ENCODE measurements at places on chromosomes 12 and 14. TPM values are rescaled to one million over a fixed set of nuclear protein-coding genes. Genes with fewer than 3 reads are reported as not detected.

NR4A1 gene
- total RNA-seq, result 3.4 TPM

NANOG gene
- total RNA-seq, result not detected

DNA sequence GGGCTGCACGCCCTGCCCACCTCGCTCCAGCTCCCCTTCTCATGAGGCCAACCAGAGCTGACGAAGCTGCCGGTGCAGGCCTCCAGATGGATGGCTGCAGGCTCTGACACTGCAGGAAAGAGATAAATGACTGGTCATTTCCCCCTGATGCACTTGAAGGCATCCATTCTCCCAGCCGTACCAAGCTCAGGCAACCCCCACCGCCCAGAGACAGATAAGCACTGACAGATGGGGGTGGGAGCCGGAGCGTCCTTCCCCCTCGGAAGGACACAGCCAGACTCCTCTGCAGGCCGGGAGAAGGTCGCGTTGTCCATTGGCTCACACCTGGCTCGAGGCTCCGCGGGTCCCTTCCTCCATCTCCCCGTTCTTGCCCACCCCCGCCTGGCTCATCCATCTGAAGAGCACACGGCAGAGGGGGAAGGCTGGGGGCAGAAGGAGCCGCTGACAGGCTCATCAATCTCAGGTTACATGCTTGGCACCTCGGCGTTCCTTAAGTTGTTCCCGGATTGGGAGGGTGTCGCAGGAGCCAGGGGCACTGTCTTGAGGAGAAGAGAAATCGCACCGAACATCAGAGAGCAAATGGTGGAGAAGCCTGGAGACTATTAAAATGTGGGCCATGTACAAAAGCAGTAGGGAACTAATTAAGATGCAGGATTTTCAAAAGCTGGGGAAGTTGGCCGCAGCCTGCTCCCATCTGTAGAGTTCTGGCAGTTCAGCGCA is 151.6 kb downstream of the DPF3 start:
- H3K27me3 ChIP-seq, result peaks cover 4% of the 10 kb centered on the region
- no peak for DNase-seq
- no peaks in the 10 kb centered on the region for H3K36me3 ChIP-seq
- H3K27ac ChIP-seq, result no peak overlapping the region

DNA sequence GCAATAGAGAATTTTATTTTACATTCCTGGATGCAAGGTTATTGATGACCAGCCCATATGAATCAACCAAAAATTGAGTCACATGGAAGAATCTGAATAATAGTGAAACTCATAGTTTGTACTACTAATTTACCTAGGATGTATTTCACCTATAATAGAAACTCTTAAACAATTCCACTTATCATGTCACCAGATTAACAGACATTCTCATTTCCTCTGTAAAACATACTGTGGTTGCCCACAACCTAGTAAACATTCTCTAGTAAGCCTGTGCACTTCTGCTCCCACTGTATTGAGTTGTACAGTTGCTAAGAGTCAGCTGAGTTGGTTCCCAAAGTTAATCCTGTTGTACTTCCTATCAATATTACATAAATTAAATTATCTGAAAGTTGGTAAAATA is 196.6 kb upstream of the TMTC1 start:
- H3K27me3 ChIP-seq, result no peaks in the 10 kb centered on the region
- no peak overlapping the region for H3K4me3 ChIP-seq
- DNase-seq, result no peak
- H3K36me3 ChIP-seq, result no peaks in the 10 kb centered on the region
- no peaks in the 10 kb centered on the region for H3K4me1 ChIP-seq

DNA sequence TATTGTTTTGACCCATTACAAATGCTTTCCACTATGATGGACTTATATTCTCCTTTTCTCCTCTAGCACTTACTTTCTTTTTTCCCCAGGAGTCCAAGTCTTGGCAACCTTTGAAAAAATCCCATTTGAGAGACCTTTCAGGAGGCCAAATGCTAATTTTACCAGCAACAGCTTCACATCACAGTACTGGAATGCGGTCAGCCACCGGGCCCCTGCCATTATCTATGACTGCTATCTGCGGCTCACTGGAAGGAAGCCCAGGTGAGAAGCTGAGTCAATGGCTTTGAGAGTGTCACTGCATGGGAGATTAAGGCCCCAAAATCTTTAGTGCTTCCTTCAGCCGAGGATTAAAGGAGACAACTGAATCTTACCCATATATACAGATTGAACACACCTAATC is 64.2 kb downstream of the ERGIC2 start:
- no peak overlapping the region for H3K27ac ChIP-seq
- no peaks in the 10 kb centered on the region for H3K4me1 ChIP-seq
- H3K36me3 ChIP-seq, result no peaks in the 10 kb centered on the region
- DNase-seq, result no peak

DNA sequence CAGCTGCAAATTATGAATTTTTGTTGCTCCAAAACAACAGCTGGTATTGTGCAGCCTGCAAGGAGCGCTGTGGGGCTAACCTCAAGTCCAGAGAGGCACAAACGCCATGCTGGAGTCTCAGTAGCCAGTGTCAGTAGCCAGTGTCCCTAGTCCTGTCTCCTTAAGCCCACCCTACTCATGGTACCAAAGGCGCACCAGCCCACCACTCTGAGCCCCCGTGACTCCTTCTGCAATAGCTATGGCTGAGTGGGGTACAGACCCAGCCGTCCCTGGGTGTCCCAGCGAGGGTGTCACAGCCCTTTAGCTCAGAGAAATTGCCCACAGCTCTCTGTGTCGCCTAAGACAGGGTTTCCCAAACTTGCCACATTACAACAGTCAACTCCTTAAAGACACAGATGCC is 65.2 kb downstream of the ARL6IP4 start:
- H3K27me3 ChIP-seq, result no peaks in the 10 kb centered on the region
- H3K27ac ChIP-seq, result peak overlapping the region; percentile 28
- H3K4me1 ChIP-seq, result peaks cover 70% of the 10 kb centered on the region
- DNase-seq, result no peak
- H3K36me3 ChIP-seq, result no peaks in the 10 kb centered on the region
- H3K4me3 ChIP-seq, result no peak overlapping the region

- no peaks in the 10 kb centered on the region for H3K36me3 ChIP-seq
- H3K4me1 ChIP-seq, result no peaks in the 10 kb centered on the region
- no peak overlapping the region for H3K4me3 ChIP-seq
- H3K27ac ChIP-seq, result peak overlapping the region; percentile 51
- no peak for DNase-seq
These were observed 340.4 kb downstream of the RAD51B start for GRCh38 chr14:68159701-68160633.

DNA sequence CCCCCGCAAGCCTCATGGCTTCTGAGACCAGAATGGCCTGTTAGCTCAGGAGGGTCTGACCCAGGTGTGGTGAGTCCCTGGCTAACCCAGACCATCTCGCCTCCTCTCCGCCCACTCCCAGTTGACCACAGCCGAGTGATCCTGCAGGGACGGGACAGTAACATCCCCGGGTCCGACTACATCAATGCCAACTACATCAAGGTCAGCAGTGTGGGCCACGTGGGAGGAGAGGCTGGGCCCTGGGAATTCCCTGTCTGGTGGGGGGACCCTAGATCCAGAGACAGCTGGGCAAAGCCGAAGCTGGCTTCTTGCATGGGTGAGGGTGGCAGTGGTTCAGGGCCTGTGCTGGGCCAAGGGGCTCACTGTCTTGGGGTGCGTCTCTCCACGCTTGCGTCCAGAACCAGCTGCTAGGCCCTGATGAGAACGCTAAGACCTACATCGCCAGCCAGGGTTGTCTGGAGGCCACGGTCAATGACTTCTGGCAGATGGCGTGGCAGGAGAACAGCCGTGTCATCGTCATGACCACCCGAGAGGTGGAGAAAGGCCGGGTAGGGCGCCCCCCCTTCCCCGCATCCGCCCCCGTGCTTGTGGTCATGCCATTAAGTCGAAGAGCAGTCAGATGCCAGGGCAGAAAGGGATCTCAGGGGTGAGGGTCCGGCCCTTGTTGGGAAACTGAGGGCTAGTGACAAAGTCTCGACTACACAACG is 5.0 kb downstream of the PTPN6 start:
- H3K27ac ChIP-seq, result peak overlapping the region; percentile 29
- no peak for DNase-seq
- H3K27me3 ChIP-seq, result no peaks in the 10 kb centered on the region
- no peaks in the 10 kb centered on the region for H3K36me3 ChIP-seq
- no peak overlapping the region for H3K4me3 ChIP-seq
- H3K4me1 ChIP-seq, result peaks cover 20% of the 10 kb centered on the region

GRCh38 chr14:30907659-30908057 is 33.3 kb downstream of the COCH start:
- no peak overlapping the region for H3K27ac ChIP-seq
- DNase-seq, result no peak
- no peaks in the 10 kb centered on the region for H3K36me3 ChIP-seq
- H3K4me1 ChIP-seq, result no peaks in the 10 kb centered on the region

DNA sequence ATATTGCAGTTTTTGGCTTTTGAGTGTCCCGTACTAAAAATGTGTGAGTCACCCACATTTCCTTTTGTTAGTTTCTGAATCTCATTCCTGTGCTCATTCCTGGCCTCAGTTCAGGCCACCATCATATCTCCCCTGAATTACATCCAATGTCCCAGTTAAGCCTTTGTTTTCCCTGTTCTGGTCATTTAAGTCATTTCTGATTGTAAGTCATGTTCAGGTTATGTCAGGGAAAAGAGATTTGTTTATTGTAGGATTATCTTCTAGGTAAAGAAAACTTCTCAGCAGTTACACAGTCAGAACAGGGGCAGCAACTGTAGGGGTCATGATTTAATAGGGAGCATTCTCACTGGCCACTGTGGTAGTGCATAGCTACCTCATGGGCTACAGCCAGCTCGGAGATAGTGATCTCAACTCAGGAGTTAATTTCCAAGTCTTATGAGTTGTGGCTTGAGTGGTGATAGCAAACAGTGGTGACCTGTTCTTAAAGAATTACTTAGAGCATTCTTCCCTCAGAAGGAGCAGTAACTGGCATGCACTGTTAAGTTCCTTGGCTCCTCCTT is 6.7 kb downstream of the DDX47 start:
- H3K27ac ChIP-seq, result no peak overlapping the region
- H3K36me3 ChIP-seq, result peaks cover 7% of the 10 kb centered on the region
- H3K4me1 ChIP-seq, result peaks cover 19% of the 10 kb centered on the region
- H3K27me3 ChIP-seq, result no peaks in the 10 kb centered on the region
- no peak for DNase-seq

DNA sequence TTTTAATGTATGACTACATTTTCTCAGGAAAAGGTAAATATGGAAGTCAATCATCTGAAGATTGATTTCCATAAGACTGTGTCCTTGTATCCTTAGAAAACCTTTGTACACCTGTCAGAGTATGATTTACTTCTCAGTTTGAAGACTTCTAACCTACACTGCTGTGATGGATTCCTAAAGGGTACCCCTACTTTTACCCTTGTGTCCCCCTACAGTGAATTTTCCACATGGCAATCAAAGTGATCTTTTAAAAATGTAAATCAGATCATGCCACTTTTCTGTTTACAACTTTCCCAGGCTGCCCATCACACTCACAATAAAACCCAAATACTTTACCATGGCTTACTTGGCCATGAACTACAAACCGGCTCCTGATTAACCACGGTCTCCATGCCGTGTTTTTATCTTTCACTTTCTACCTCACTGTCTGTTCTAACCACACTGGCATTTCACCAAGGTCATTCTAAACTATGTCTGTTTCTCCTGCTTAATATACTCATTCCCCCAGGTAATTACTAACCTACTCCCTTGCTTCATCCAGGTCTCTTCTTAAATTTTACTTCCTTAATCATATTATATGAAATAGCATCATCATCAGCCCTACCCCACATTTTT is 8.1 kb downstream of the DNAI7 start:
- H3K27ac ChIP-seq, result no peak overlapping the region
- no peaks in the 10 kb centered on the region for H3K27me3 ChIP-seq
- no peak for DNase-seq
- peak overlapping the region; percentile 7 for H3K4me3 ChIP-seq
- no peaks in the 10 kb centered on the region for H3K36me3 ChIP-seq

DNA sequence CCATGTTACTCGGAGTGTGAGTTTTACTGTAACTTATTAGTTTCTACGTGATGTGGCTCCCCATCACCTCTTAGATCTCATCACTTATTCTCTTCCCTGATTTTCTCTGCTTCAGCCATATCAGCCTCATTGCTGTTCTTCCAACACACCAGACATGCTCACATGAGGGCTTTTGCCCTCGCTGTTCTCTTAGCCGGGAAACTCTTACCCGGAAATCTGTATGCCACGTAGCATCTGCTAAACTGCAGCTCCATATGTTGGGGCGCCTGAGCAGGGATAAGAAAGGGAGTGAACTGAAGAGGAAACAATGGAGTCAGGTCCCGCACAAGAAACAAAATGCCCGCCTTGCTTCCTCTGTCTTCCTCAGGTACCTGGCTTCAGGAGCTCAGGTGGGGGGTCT is 16.6 kb downstream of the SMUG1 start:
- no peaks in the 10 kb centered on the region for H3K36me3 ChIP-seq
- H3K4me1 ChIP-seq, result peaks cover 26% of the 10 kb centered on the region
- no peak overlapping the region for H3K27ac ChIP-seq
- no peak for DNase-seq
- H3K4me3 ChIP-seq, result no peak overlapping the region
- H3K27me3 ChIP-seq, result peaks cover 12% of the 10 kb centered on the region

DNA sequence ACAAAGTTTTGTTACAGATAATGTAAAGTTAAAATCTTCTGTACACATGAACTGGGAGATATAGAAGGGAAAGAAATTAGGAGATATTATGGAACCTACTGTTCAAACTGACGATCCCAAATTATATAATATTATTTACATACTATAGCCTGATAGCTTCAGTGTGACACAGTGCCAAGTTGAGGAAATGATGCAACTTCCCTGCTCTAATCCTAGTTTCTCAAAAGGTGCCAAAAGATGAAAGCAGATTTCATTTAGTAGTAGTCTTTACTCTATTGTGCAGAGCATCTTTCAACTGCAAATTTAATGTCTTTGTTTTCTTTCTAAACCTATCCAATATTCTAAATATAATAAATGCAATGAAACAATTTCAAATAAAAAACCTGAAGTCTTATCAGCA is 46.9 kb downstream of the COCH start:
- no peak overlapping the region for H3K4me3 ChIP-seq
- H3K27ac ChIP-seq, result no peak overlapping the region
- no peaks in the 10 kb centered on the region for H3K27me3 ChIP-seq
- no peaks in the 10 kb centered on the region for H3K4me1 ChIP-seq

DNA sequence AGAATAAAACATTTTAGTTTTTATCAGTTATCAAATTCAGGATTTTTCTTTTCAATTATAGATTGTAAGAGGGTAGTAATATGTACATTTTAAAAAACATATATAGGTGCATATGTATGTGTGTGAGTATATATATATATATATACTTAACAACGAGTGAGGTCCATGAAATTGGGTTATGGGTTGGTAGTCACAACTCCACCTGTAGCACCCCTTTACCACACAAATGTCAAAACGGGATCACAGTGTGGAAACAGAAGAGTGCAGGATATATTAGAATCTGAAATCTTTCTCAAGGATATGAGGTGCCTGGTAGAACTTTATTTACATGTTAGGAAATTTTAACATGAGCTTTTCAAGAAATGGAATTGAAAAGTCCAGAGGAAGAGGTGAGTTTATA is 31.3 kb downstream of the MIA2 start:
- peaks cover 4% of the 10 kb centered on the region for H3K4me1 ChIP-seq
- H3K4me3 ChIP-seq, result peak overlapping the region; percentile 87
- H3K27me3 ChIP-seq, result no peaks in the 10 kb centered on the region
- no peaks in the 10 kb centered on the region for H3K36me3 ChIP-seq
- H3K27ac ChIP-seq, result peak overlapping the region; percentile 99

Data from esophagus squamous epithelium (tissue), 5 donors.